ENCODE measurements at places on chromosomes 3 and 15. TPM values are rescaled to one million over a fixed set of nuclear protein-coding genes. Genes with fewer than 3 reads are reported as not detected.

- no peaks in the 10 kb centered on the region for H3K4me1 ChIP-seq
- no peak overlapping the region for H3K27ac ChIP-seq
- H3K36me3 ChIP-seq = no peaks in the 10 kb centered on the region
- DNase-seq = no peak
These were observed 83.3 kb downstream of the OCA2 start for GRCh38 chr15:28015855-28016254.

The UPK1B gene
- not detected for total RNA-seq

- H3K27ac ChIP-seq = no peak overlapping the region
- DNase-seq = no peak
- peaks cover 29% of the 10 kb centered on the region for H3K27me3 ChIP-seq
- H3K36me3 ChIP-seq = peaks cover 3% of the 10 kb centered on the region
- peaks cover 10% of the 10 kb centered on the region for H3K4me1 ChIP-seq
These were observed 221.3 kb upstream of the LYSMD4 start for GRCh38 chr15:99954361-99955180.

The SLC22A14 gene
- not detected for total RNA-seq

DNA sequence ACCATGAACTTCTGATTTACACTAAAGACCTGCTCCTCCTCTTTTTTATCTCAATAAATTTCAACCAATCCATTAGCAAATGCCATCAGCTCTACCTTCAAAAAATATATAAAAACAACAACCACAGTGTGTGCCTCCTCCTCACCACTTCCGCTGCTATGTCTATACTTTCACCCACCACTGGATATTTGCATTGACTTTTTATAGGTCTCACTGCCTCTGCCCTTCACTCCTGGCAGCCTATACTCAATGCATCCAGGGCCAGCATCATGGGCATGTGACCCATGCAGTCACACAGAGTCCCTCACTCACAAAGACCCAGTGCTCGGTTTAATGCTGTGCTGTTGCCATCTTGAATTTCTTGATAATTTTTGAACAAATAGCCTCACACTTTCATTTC is 53.5 kb upstream of the CCDC54 start:
- DNase-seq = no peak
- H3K4me3 ChIP-seq = no peak overlapping the region
- no peaks in the 10 kb centered on the region for H3K27me3 ChIP-seq
- H3K4me1 ChIP-seq = no peaks in the 10 kb centered on the region
- no peaks in the 10 kb centered on the region for H3K36me3 ChIP-seq
- no peak overlapping the region for H3K27ac ChIP-seq

DNA sequence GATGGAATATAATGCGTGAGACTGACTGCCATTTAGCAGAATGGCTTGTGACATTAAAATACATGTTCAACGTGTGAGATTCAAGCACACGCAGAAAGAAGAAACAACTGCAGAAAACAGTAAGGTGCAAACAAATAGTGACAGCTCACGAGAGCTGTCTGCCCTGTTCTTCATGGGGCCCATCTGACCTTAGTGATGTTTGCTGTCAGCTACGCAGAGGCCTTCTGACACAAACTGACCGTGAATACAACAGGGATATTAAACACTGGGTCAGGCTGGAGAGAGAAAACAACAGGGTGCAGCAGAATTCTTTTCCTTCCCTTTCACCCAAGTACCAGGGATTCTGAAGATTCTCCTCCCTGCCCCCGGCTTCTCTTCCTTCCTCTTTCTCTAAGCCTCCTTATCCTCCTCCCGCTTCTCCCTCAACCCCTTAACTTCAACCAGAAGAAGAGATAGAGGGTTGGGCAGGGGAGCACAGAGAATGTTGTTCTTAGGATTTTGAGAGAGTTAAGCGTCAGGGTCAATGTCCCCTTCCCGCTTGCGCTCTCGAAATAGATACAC is 2.1 kb downstream of the TNFAIP8L3 start:
- DNase-seq = no peak
- H3K4me3 ChIP-seq = no peak overlapping the region
- H3K27me3 ChIP-seq = peaks cover 74% of the 10 kb centered on the region
- H3K27ac ChIP-seq = no peak overlapping the region
- H3K36me3 ChIP-seq = no peaks in the 10 kb centered on the region
- H3K4me1 ChIP-seq = peaks cover 12% of the 10 kb centered on the region

GRCh38 chr3:182710557-182711157 is 82.6 kb upstream of the ATP11B start:
- no peak overlapping the region for H3K4me3 ChIP-seq
- no peak overlapping the region for H3K27ac ChIP-seq

DNA sequence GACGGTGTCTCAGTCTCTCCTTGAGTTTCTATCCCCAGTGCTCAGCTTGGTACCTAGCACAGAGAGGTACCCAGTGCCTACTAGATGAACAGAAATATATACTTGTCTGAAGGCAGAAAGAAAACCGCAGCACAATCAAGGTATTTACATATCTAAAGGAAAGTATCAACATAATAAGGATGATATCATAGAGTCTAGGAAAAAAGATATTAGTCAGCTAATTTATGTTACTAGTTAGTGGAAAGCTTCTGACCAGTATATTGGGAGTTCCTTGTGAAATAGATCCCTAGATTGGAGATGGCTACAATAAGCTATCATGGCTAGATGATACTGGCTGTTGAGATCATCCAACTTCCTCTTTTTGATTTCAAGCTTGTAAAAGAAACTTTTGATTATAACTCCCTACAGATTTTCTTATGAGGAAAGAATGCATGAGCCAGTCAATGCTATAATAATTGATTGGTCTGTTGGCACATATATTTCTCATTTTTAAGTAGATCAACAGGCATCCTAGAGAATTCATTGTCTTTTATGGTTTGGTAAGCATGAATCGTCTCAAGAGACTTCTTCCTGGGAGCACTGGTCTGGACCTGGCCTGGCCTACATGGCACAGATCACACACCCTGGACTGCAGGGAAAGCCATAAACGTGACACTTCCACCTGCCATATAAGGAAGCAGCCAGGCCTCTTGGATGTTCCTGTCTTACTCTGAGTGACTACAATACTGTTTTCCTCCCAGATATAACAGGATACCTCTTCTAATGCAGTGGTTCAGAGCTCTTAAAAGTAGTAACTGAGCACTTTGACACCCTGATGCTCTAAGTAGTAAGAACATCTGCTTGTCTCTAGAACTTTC is 60.7 kb downstream of the IMPG2 start:
- peaks cover 5% of the 10 kb centered on the region for H3K4me1 ChIP-seq
- peaks cover 12% of the 10 kb centered on the region for H3K36me3 ChIP-seq
- H3K4me3 ChIP-seq = no peak overlapping the region
- H3K27me3 ChIP-seq = no peaks in the 10 kb centered on the region
- no peak overlapping the region for H3K27ac ChIP-seq
- no peak for DNase-seq

The FAM227B gene
- 4.1 TPM for total RNA-seq

DNA sequence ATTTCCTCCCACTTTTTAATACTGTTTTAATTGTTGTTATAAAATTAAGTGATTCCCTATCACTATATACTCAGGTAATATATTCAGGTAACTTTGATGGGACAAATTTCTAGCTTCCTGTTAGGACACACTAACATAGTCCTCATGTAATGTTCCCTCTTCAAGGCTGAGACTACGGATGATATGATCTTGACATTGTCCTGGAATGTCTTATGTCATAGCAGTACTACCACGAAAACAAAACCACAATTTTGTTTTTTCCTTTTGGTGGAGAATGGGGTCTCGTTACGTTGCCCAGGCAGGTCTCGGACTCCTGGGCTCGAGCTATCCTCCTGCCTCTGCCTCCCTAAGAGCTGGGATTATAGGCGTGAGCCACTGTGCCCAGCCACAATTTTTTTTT is 26.8 kb upstream of the IP6K2 start:
- no peaks in the 10 kb centered on the region for H3K4me1 ChIP-seq
- no peaks in the 10 kb centered on the region for H3K27me3 ChIP-seq
- H3K4me3 ChIP-seq = no peak overlapping the region
- H3K27ac ChIP-seq = no peak overlapping the region

GRCh38 chr3:172317481-172317880 is 130.8 kb downstream of the GHSR start:
- peaks cover 1% of the 10 kb centered on the region for H3K36me3 ChIP-seq
- H3K4me3 ChIP-seq = no peak overlapping the region
- peaks cover 7% of the 10 kb centered on the region for H3K4me1 ChIP-seq
- H3K27me3 ChIP-seq = no peaks in the 10 kb centered on the region

The CMC1 gene
- total RNA-seq = 23.2 TPM

The CGNL1 gene
- not detected for total RNA-seq

The GPR160 gene
- total RNA-seq = 9.6 TPM

The RPL39L gene
- 14.7 TPM for total RNA-seq

GRCh38 chr3:159266779-159267178 is 464.9 kb downstream of the MFSD1 start:
- H3K36me3 ChIP-seq = no peaks in the 10 kb centered on the region
- no peak overlapping the region for H3K27ac ChIP-seq
- no peak overlapping the region for H3K4me3 ChIP-seq
- H3K27me3 ChIP-seq = peaks cover 7% of the 10 kb centered on the region

DNA sequence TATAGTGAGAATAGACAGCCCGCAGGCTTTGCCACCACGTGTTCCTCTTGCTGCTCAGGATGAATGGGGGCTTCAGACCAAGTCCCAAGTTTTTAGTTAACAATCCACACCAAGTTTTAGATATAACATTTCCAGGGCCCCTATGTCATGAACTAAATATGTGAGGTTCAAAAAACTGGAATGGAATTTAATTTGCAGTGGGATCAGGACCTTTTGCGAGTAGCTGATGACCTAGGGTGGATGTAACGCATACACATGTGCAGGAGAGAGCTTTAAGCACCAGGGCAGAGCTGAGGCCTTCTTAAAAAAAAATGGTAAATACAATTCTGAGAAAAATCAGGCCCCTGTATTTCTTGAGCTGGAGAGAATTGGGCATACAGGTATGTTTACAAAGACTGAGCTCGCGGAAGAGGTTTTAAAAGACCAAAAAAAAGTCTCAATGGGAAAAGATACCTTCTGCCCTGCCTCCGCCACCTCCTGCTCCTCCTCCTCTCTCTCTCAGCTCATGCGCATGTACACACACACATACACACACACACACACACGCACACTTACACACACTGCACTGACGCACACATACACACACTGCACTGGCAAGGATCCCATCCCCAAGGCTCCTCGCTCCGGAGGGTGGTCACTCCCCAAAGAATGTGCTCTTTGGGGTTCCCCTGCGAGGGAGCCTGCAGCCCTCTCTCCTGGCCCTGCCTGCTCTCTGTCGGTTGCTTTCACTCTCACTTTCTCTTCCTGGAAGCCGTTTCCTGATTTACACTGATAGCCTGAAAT is 48.2 kb upstream of the IGF1R start:
- DNase-seq = peak; percentile 64
- H3K36me3 ChIP-seq = peaks cover 2% of the 10 kb centered on the region

The APBA2 gene
- total RNA-seq = 34.1 TPM

The PTX3 gene
- total RNA-seq = 0.25 TPM

The PTPN9 gene
- 12.1 TPM for total RNA-seq

DNA sequence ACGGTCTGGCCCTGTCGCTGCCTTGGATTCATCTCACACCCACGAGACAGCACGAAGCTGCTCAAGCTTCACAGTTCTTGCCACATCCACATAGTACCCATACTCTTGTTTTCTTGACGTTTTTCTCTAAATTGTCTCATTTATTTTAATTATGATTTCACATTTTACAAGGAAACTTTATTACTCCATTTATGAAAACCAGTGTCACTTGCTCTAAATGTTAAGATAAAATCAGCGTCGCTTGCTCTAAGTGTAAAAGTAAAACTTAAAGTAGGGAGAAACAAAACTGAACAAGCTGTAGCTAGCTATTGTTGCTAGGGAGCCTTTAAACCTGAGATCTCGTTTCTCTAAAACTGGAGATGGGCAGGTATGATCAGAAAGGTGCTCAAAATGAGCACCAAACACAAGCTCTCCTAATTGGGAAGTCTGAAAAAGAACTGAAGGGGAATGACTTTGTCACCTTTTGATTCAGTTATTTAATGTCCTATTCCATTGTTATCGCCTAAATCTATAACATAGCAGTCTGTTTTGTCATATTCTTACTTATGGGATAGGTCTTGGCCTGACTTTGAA is 680 bp downstream of the IFT122 start:
- peak overlapping the region; percentile 93 for H3K27ac ChIP-seq
- H3K27me3 ChIP-seq = peaks cover 3% of the 10 kb centered on the region
- peak overlapping the region; percentile 92 for H3K4me3 ChIP-seq
- peaks cover 17% of the 10 kb centered on the region for H3K36me3 ChIP-seq
- peaks cover 44% of the 10 kb centered on the region for H3K4me1 ChIP-seq

DNA sequence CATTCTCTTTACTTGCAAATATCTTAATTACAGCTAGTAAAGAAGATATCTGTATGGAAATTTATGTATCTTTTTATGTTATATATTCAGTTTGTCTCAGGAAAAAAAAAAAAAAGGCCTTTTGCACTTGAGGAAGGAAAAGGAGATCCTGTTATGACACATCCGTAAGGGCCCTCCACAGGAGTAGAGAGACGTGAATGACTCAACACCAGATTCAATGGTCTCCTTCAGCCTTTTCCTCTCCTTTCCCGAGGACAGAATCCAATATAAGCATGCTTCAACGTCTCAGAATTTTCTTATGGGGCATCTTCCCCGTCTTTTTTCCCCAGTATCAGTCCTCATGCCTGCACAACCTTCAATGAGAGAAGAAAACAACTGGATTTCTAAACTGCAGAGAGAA is 340.3 kb downstream of the NTRK3 start:
- no peaks in the 10 kb centered on the region for H3K4me1 ChIP-seq
- no peaks in the 10 kb centered on the region for H3K36me3 ChIP-seq
- no peak for DNase-seq
- H3K4me3 ChIP-seq = no peak overlapping the region

The GOLGA8G gene
- not detected for total RNA-seq

- H3K4me1 ChIP-seq = no peaks in the 10 kb centered on the region
- H3K27me3 ChIP-seq = no peaks in the 10 kb centered on the region
- no peaks in the 10 kb centered on the region for H3K36me3 ChIP-seq
- no peak for DNase-seq
- H3K27ac ChIP-seq = no peak overlapping the region
These were observed 204.4 kb downstream of the OTOL1 start for GRCh38 chr3:161700998-161701397.

- H3K4me1 ChIP-seq = no peaks in the 10 kb centered on the region
- H3K36me3 ChIP-seq = no peaks in the 10 kb centered on the region
- no peak overlapping the region for H3K27ac ChIP-seq
- no peak overlapping the region for H3K4me3 ChIP-seq
- no peak for DNase-seq
These were observed 49.9 kb upstream of the PHLDB2 start for GRCh38 chr3:111809186-111809585.

GRCh38 chr15:33096134-33096533 is 98.4 kb downstream of the FMN1 start:
- H3K36me3 ChIP-seq = no peaks in the 10 kb centered on the region
- H3K27ac ChIP-seq = no peak overlapping the region
- H3K4me1 ChIP-seq = no peaks in the 10 kb centered on the region
- no peak overlapping the region for H3K4me3 ChIP-seq

DNA sequence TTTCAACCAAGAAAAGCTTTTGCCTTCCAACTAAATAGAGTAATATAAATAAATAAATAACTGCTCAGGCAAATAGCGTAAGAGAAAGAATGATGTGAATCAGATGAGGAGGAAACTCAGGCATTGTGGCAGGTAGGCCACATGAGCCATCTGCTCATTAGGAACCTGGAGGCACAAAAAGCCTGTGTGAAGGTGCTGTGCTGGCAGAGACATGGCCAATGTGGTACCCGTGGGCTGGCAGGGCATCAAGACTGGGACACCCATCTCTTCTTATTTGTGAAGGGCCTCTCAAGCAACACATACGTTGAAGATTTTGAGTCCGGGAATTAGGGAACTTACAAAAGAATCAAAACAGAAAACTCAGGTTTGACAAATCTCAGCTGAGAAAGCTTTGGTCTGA is 9.5 kb downstream of the ANKRD34C start:
- H3K4me3 ChIP-seq = no peak overlapping the region
- H3K27ac ChIP-seq = no peak overlapping the region
